Daoy (cell line): ENCODE measurements at places on chromosomes 3 and 15. TPM values are rescaled to one million over a fixed set of nuclear protein-coding genes. Genes with fewer than 3 reads are reported as not detected.

DNA sequence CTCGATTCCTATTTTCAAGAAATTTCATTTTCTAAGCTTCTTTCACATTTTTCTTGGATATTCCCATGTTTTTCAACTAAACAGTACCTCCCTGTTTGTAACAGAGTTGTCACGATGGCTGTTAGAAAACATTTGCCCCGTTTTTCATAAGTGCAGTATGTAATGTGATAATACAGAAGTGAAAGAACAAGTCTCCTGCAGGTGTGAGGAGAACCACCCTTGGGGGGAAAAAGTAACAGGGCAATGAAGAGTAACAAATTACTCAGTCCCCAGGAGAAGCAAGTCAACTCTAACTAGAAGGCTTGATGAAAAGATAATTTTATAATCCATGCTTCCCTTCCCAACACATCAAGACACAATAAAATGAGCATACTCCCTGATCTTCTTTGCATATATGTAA lies 493.3 kb downstream of the FOXP1 start:
- DNase-seq, result no peak

The CFAP91 gene
- 1.8 and 2.0 TPM in 2 replicates for total RNA-seq

The CYP11A1 gene
- 0.06 and 0.12 TPM in 2 replicates for total RNA-seq

DNA sequence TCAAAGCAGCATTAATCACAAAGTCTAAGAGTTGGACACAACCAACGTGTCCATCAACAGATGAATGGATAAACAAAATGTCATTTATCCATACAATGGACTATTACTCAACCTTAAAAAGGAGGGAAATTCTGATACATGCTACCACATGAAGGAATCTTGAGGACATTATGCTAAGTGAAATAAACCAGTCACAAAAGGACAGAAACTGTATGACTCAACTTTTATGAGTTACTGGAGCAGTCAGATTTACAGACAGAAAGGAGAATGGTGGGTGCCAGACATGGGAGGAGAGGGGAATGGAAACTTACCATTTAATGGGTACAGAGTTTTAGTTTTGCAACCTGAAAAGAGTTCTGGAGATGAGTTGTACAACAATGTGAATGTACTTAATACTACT lies 43.0 kb upstream of the SEC13 start:
- no peak for DNase-seq

The PLCH1 gene
- 1.5 and 2.0 TPM in 2 replicates for total RNA-seq

- no peak for DNase-seq
Observed at GRCh38 chr3:182420741-182421140, 372.6 kb upstream of the ATP11B start.

- DNase-seq, result no peak
Observed at GRCh38 chr3:183541738-183542137, 13.8 kb downstream of the KLHL6 start.

The TEX55 gene
- total RNA-seq, result not detected in 2 replicates

- no peak for DNase-seq
Observed at GRCh38 chr15:69104050-69104750, 56.2 kb upstream of the GLCE start.

- peak; percentile 87 for DNase-seq
Observed at GRCh38 chr3:159787178-159787574, 201.5 kb upstream of the IL12A start.

DNA sequence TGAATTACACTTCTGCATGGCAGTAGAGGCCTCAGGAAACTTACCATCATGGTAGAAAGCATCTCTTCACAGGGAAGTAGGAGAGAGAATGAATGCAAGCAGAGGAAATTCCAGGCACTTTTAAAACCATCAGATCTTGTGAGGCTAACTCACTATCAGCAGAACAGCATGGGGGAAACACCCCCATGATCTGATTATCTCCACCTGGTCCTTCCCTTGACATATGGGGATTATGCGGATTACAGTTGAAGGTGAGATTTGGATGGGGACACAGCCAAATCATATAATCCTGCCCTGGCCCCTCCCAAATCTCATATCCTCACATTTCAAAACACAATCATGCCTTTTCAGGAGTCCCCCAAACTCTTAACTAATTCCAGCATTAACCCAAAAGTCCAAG lies 691.1 kb downstream of the SI start:
- no peak for DNase-seq

The ADAMTS9 gene
- total RNA-seq, result 3.1 and 3.3 TPM in 2 replicates

DNA sequence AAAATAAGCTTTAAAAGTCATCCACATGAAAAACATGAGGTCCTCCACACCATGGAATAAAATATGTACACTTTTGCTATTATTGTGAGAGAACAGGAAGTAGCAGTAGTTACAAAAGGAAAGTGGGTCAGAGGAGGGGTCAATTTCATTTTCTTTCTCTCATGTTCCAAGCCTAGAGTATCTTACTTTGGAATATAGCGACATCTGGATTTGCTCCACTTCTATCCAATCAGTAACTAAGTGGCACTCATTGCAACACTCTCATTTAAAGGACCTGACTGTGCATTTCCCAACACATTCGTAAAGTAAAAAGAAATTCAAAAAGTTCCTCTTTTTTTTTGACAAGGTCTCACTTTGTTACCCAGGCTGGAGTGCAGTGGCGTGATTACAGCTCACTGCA lies 637.3 kb downstream of the TUSC7 start:
- no peak for DNase-seq

The GASK1A gene
- total RNA-seq, result 0.11 TPM in 1 of 2 replicates, not detected in the other

The POPDC2 gene
- 0.17 TPM in 1 of 2 replicates, not detected in the other for total RNA-seq

- no peak for DNase-seq
Observed at GRCh38 chr3:117790235-117790987, 1080.8 kb downstream of the TUSC7 start.

DNA sequence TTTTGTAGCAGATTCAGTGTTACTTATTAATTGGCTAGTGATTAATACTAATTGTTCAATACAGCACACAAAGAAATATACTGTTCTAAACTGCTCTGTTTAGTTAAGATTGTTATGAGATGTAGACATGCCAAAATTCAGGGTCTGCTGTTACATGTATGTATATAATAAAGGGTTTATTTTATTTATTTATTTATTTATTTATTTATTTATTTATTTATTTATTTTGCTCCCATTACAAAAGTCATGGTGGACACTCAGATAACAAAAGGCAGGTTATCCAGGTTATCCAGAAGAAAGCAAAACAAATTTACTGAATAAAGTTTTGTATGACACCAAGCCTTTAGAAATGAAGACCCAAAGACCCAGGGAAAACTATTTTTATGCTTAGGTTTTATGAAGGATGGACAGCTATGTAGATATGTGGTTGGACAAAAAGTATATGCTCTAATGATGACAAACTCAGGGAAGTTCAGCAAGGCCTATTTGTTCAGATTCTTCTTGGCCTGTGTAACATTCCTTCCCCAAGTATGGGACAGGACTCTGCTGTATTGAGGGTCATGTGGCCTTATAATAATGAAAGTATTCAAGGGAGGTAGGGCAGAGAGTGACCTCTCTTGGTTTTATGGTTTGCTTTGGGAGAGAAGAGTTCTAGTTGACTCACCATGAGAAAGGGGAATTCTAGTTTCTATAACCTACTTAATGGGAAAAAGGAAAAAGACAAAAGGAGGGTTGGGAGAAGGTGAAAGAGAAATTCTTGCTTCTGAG lies 1056.8 kb downstream of the ROBO2 start:
- DNase-seq, result no peak

The CILP gene
- 0.03 TPM in 1 of 2 replicates, not detected in the other for total RNA-seq

DNA sequence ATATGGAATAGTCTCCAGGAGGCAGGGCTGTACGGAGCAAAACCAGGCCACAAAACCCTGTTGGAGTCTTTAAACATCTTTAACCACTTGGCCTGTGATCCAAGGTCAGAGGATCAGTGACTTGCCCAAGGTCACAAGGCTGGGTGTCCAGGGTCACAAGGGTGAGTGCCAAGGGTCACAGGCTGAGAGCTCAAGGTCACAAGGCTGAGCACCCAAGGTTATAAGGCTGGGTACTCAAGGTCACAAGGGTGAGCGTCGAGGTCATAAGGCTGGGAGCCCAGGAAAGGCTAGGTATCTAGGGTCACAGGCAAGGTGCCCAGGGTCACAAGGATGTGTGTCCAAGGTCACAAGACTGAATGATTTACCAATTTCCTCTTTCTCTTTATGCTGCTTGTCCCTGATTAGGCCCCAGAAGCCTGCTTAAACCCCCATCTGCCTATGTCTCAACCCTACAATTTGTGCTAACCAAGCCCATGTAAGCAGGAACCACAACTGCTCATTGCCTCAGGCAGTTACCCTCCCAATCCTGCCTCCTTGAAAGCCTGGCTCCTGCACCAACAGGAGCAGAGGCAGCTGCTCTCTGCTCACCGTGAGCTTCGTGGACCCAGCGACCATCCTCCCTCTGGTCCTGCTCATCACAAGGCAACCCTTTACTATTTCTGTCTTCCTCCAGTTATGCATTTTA lies 51.5 kb downstream of the MGLL start:
- DNase-seq, result no peak

The CAMKV gene
- 0.34 TPM in 1 of 2 replicates, not detected in the other for total RNA-seq

GRCh38 chr3:53583161-53583690 lies 88.8 kb downstream of the CACNA1D start:
- DNase-seq, result no peak

DNA sequence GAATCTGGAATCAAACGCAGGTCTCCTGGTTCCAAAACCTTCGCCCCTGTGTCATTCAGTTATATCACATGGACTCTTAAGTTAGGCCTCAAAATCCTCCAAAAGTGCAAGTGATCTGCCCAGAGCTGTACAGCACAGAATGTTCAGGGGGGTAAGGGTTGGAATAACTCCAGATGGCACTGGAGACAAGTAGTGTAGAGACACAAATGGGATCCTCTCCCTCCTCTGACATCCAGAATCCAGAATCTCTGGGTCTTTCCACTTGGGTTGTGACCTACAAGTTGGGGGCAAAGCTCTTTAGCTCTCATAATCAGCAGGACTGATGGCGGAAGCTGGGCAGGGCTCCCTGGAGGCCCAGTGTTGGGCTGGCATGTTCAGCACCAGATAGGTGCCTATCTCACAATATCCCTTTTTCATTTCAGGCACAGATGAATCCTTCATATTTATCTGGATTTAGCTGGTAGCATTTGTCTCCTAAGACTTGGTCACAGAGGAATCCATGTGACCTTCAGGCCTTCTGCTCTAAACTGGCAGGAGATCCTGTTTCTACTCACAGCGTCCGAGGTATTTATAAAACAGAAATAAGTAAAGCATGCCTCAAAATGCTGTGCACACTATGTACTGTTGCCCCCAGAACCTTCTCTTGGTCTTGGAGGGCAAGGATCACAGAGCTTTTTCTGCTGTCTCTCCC lies 15.4 kb downstream of the ABHD2 start:
- DNase-seq, result no peak

GRCh38 chr3:8777201-8777977 lies 8.0 kb upstream of the OXTR start:
- no peak for DNase-seq

DNA sequence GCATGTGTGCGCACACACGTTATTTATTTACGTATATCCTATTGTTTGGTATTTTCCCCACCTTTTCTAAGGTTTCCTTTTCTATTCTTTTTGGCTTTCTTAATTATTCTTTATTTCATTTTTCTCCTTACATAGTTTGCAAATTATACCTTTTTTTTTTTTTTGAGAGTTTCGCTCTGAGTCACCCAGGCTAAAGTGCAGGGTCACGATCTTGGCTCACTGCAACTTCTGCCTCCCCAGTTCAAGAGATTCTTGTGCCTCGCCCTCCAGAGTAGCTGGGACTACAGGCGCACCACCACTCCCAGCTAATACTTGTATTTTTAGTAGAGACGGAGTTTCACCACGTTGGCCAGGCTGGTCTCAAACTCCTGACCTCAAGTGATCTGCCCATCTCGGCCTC lies 20.0 kb upstream of the CILP start:
- DNase-seq, result no peak

GRCh38 chr3:187759601-187760000 lies 14.3 kb upstream of the BCL6 start:
- no peak for DNase-seq

The IMPG2 gene
- 0.21 TPM in 1 of 2 replicates, not detected in the other for total RNA-seq

GRCh38 chr3:112579232-112579631 lies 17.4 kb downstream of the SLC35A5 start:
- DNase-seq, result no peak

GRCh38 chr3:146403792-146404191 lies 65.6 kb downstream of the PLSCR2 start:
- DNase-seq, result no peak

- no peak for DNase-seq
Observed at GRCh38 chr15:43165801-43166325, 19.3 kb upstream of the CCNDBP1 start.

- peak; percentile 95 for DNase-seq
Observed at GRCh38 chr3:156751461-156752025, 74.6 kb upstream of the LEKR1 start.

DNA sequence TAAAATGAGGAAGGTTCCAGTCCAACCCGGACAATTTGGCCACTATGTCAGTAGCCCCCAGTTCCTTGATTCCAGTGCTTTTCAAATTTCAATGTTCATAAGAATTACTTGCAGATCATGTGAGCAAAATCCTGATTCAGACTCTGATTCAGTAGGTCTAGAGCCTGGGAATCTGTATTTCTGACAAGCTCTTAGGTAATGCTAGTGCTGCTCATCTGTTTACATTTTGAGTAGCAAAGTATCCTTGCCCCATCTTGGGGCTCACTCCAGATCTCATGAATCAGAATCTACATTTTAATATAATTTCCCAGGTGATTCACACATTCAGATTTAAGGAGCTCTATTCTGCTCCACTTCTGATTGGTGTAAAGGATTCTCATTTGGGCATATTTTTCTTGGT lies 142.0 kb downstream of the NAALADL2 start:
- DNase-seq, result no peak

GRCh38 chr3:187587076-187587475 lies 83.1 kb downstream of the SST start:
- DNase-seq, result no peak

The CACNA1D gene
- 0.86 and 1.4 TPM in 2 replicates for total RNA-seq

The CD200 gene
- 0.06 TPM in 1 of 2 replicates, not detected in the other for total RNA-seq

The LRRC34 gene
- 5.6 and 9.2 TPM in 2 replicates for total RNA-seq

DNA sequence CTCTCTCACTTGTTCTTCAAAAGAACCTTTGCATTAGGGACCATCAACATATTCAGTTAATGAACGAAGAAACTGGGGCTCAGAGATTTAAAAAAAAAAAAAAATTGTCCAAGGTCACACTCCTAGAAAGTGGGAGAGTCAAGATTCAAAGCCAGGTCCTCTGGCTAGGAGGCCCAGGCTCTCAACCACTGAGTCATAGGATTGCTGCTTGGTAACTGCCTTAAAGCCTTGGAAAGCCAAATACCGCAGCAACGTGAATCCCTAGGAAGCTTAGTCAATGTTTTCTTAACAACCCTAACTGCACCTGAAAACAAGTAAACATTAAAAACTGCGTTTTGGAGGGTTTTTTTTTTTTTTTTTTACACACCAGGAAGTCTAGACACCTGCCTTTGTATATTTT lies 156.8 kb downstream of the WNT5A start:
- DNase-seq, result peak; percentile 92

The CCR9 gene
- not detected in 2 replicates for total RNA-seq

The NCEH1 gene
- 10.7 and 13.6 TPM in 2 replicates for total RNA-seq

- DNase-seq, result no peak
Observed at GRCh38 chr15:83881156-83881555, 227.2 kb downstream of the ADAMTSL3 start.

- DNase-seq, result no peak
Observed at GRCh38 chr3:65438612-65439011, 600.1 kb downstream of the MAGI1 start.

DNA sequence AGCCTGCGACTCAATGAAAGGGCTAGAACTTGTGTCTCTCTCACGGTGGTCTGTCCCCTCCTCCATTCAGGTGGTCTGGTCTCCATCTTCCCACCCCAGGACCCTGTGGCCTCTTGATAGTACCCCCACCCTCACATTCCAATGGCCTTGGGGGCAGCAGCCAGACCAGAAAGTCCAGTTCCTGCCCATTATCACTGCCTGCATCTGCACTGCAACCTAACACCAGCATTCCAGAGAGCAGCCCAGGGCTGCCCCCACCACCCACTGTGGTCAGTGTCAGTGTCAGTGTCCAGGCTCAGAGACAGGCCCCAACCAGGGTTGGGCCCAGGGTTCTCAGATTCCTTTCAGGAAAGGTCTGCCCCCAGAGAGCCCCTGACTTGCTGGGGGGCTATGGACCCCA lies 12.6 kb downstream of the IGDCC3 start:
- no peak for DNase-seq
